Prostate gland (tissue), 2 donors: ENCODE measurements at places on chromosomes 2 and 18. TPM values are rescaled to one million over a fixed set of nuclear protein-coding genes. Genes with fewer than 3 reads are reported as not detected.

The SFTPB gene
- total RNA-seq: not detected

The IL1F10 gene
- total RNA-seq: not detected

The TOGARAM2 gene
- 0.62 TPM for total RNA-seq

The CCDC88A gene
- 43.7 TPM for total RNA-seq

The BMP10 gene
- not detected for total RNA-seq

The MTCL1 gene
- total RNA-seq: 11.2 TPM

The KLHL29 gene
- total RNA-seq: 23.3 TPM

The ACTG2 gene
- 1,176 TPM for total RNA-seq

The HOXD8 gene
- total RNA-seq: 30.8 TPM

The CABYR gene
- 39.5 TPM for total RNA-seq

The FOXD4L1 gene
- not detected for total RNA-seq

DNA sequence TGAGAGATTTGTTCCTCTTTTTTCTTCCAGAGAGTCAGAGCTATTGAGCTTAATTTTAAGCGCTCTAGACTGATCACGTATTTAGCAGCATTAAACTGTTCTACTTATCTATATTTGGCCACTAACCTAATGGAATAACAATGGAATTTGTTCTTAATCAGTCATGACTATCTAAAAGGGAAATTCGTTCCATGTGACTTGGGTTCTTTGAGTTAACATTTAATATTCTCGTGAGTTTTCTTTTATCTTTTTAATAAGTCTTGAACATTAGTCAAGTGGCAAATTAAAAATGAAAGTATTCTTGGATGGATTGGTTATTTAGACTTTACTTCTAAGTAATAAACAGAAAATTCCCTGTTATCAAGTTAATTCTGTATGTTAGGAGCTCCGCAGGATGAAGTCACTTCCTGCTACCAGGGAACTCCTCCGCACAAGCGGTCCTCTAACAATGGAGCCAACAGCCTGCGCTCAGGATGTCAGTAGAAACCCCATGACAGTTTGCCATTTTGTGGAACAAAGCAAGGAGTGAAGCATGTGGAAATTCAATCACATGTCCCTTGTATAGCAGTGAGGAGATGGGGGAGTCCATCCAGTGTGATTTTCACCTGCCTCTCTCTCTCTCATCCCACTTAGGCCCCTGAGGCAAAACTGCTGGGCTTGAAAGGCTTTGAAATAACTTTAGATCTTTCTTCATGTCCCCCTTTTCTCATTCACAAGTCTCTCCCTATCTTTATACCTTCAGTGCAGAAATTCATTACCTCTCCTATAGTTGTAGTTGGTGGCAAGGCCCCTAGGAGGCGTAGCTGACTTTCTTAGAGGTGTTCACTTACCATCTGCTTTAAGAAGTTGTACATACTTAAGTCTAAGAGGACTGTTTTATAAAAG lies 138.1 kb downstream of the WDR7 start:
- no peak for DNase-seq

DNA sequence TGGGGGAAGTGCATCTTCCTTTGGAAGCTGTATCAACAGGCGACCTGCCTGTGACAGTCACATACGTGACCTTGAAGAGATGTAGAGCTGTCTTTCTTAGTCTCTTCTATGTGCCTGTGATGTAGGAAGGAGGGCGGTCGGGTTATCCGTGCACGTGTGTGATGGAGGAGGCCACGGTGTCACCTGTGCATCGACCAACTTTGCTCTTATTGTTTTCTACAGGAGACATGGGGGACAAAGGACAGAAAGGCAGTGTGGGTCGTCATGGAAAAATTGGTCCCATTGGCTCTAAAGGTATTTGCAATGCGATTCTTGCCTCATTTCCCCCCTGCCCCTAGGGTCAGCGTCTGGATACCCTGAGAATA lies 20.7 kb upstream of the ALLC start:
- DNase-seq: no peak

DNA sequence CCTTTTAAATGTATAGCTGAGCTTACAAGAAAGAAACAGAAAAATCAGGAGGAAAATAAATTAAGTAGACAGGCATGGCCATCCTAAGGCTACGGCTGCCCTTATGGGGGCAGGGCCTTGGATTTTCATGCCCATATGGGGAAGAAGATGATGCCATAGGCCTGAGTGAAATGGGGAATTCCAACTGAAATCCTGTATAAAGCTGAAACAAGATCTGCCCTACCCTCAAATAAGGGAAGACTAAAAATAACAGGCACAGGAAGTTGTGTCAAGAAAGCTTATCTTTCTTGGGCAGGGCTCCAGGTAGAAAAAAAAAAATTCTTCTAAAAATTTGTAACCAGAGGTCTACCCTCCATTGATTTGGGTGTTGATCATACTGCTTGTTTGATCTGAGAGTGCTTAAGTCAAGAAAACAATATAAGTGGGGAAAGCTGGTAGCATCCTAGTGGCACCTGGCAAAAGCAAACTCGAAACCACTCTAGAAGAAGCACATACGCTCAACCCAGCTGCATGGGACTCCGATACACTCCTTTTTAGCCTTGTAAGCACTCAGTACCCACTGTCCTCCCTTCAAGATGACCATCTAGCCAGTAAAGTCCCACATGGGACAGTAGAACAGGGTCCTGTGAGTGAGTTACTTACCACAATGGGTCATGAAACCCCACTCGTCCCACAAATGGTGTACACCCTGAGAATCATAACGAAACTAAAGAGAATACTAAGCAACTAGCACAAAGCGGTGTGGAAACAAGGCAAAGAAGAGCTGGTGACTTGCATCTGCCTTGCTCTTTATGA lies 22.3 kb downstream of the DNAH7 start:
- no peak for DNase-seq

DNA sequence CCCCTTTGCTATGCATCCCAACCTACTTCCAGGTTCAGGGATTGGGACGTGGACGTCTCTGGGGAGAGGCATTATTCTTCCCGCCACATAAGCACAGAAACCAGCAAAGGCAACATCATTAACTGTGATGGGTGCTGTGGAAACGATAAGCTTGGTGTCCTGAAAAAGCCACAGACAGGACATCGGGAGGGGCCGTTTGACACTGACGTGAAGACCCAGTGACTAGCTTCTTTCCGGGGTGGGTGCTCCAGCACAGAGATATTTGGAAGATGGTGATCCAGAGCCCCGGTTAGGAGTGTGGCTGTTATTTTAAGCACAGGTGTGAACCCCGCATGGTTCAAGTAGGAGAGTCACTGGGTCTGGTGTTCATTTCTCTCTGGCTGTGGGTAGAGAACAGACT lies 163.8 kb upstream of the HDAC4 start:
- no peak for DNase-seq

GRCh38 chr2:229832510-229832898 lies 89.3 kb downstream of the TRIP12 start:
- no peak for DNase-seq

DNA sequence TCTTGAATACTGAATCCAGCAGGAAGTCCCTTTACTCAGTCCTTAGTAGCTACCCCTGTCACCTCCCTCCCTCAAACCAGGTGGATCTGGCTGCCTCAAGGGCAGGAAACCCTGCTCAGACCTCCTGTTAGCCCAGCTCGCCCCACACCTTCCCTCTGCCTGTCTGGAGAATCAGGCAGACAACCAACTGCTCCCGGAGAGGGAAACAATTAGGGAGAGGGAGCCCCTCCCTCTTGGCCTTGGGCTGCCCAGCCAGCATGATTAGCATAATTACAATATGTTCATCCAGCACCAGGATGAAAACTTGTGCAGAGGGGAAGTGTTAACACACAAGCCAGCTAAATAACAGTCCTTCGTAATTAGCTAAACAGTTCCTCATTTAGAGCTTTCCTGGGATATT lies 185.5 kb downstream of the C1D start:
- no peak for DNase-seq

- DNase-seq: no peak
Observed at GRCh38 chr18:75276818-75277609, 66.4 kb downstream of the TSHZ1 start.

DNA sequence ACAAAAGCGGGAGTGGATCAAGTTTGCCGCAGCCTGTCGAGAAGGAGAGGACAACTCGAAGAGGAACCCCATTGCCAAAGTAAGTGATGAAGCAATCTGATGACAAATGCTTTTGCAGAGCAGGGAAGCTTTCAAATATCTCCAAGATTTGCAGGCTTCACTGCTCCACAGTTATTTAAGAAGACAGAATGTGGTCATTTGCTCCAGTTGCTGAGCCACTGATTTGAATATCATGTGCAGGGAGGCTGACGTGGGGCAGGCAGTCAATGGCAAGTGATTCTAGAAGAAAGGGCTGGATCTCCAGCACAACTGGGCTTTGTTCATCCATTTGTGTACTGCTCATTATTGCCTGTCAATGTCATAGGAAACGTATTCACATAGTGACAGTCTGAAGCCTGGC lies 10.2 kb downstream of the DSG4 start:
- no peak for DNase-seq

GRCh38 chr2:173855661-173856060 lies 109.5 kb downstream of the SP3 start:
- no peak for DNase-seq

DNA sequence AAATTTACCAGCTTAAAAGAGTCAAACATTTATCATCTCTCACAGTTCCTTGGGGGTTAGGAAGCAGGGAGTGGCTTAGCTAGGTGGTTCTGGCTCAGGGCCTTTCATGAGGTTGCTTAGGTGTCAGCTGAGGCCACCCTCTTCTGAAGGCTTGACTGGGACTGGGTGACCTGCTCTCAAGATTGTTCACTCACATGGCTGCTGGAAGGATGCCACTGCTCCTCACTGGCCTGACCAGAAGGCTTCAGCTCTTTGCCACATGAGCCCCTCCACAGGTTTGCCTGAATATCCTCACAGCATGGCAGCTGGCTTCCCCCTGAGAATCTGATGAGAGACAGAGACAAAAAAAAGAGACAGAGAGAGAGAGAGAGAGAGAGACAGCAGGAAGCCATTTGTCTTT lies 17.3 kb upstream of the RNF152 start:
- DNase-seq: no peak

DNA sequence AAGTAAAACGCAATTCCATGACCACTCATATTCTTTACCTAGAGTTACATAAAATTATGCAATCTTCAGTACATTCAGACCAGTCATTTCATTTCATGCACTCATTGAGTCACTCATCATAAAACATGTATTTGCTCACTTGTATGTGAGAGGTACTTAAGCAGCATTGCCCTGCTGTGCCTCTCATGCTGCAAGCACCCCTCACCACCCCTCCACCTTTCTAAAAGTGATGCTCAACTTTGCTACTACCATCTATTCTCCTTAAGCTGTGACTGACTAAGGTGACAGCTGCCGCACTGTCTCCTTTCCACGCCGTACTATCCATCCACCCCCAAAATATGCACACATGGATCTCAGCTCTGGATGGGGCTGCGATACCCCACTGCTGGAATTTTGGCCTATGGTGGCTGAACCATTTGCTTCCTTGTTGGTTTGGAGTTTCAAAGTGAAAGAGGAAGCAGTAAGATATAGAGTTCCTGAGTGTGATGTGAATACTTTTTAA lies 7.2 kb downstream of the ARHGAP25 start:
- DNase-seq: no peak

GRCh38 chr2:60336442-60337141 lies 216.9 kb downstream of the BCL11A start:
- no peak for DNase-seq

DNA sequence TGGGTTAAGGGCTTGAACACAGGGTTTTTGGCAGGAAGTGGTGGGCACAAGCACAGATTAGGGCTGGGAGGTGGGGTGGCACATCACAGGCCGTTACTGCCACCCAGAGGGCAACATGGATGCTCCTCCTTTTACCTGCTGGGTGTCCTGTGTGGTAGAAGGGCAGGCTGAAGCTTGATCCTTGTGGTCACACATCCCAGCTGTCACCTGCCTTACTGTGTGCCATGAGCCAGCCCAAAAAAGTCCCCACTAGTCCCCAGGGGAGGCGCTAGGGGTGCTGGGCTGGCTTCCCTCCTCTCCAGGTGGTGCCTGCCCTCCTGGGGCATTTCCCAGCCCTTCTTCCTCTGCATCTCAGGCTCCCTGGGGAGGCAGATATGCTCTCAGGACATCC lies 50.5 kb upstream of the ALPP start:
- no peak for DNase-seq

- DNase-seq: no peak
Observed at GRCh38 chr2:173353556-173353955, 1.1 kb upstream of the CDCA7 start.

- DNase-seq: no peak
Observed at GRCh38 chr18:51724790-51725721, 527.6 kb upstream of the MEX3C start.

DNA sequence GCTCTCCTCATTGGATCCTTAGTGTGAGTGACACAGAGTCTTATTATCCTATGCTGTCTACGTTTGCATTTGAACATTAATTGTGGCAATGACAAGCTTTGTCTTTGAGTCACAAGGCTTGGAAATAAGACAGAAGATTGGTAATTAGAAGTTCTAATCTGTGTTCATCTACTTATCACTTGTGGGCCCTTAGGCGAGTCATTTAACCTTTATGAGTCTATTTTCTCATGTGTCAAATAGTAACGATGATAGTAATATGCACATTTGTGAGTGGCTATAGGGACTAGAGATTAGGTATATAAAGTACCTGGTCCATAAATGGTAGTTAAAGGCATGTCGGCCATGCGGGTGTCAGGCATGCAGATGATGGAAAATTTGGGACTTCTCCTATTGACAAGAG lies 105.6 kb upstream of the NABP1 start:
- DNase-seq: no peak

- no peak for DNase-seq
Observed at GRCh38 chr18:55370936-55371335, 217.1 kb downstream of the TCF4 start.

GRCh38 chr2:191202881-191203397 lies 42.3 kb upstream of the MYO1B start:
- no peak for DNase-seq

GRCh38 chr2:120625865-120626560 lies 109.7 kb upstream of the GLI2 start:
- peak; percentile 91 for DNase-seq

DNA sequence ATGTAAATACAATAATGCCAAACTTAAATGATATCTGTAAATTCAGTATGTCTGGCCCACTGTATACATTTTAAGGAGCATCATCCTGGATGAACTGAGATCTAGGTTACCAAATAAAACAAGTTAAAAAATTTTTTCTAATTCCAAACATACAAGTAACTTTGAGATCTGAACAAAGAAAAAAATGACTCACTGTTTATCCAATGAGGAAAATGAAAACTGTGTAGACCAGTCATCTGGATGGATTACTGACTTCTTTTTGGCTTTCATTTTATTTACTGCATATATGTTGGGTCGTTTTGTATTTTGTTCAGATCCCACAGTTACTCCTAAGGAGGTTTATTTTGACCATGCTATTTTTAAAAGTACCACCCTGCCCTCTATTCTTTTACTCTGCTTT lies 189.8 kb downstream of the RBM43 start:
- no peak for DNase-seq
